K562 (cell line): ENCODE measurements at places on chromosomes 4 and X. TPM values are rescaled to one million over a fixed set of nuclear protein-coding genes. Genes with fewer than 3 reads are reported as not detected.

Gene MTMR8
- polyA plus RNA-seq: 1.8 and 2.4 TPM in 2 replicates

Gene AKAP14
- polyA plus RNA-seq: not detected in 2 replicates

Gene TEX13C
- not detected in 2 replicates for polyA plus RNA-seq

Gene GAGE13
- 224 and 284 TPM in 2 replicates for polyA plus RNA-seq

Gene MBNL3
- polyA plus RNA-seq: 0.03 and 0.05 TPM in 2 replicates

Gene DDIT4L
- not detected in 2 replicates for polyA plus RNA-seq

Gene USP51
- polyA plus RNA-seq: 0.77 and 0.93 TPM in 2 replicates

Gene DCX
- polyA plus RNA-seq: not detected in 2 replicates

Gene CFAP299
- polyA plus RNA-seq: 0.33 TPM in 1 of 2 replicates, not detected in the other

Gene FABP2
- polyA plus RNA-seq: not detected in 2 replicates

Gene MAGEA2
- polyA plus RNA-seq: 45.1 and 45.2 TPM in 2 replicates

Gene ABLIM2
- polyA plus RNA-seq: not detected in 2 replicates

Gene CPE
- polyA plus RNA-seq: 0.11 TPM in 1 of 2 replicates, not detected in the other

Gene TRMT2B
- 15.5 and 16.7 TPM in 2 replicates for polyA plus RNA-seq

Gene SHOX
- not detected in 2 replicates for polyA plus RNA-seq

Gene SHROOM2
- not detected in 2 replicates for polyA plus RNA-seq

Gene TCEAL3
- not detected in 2 replicates for polyA plus RNA-seq

Gene TEX13B
- polyA plus RNA-seq: not detected in 2 replicates

Gene BST1
- not detected in 2 replicates for polyA plus RNA-seq

Gene SLAIN2
- 11.7 and 20.2 TPM in 2 replicates for polyA plus RNA-seq

Gene NPY1R
- polyA plus RNA-seq: not detected in 2 replicates

Gene ENOX2
- 6.1 and 8.3 TPM in 2 replicates for polyA plus RNA-seq

Gene TEX13D
- not detected in 2 replicates for polyA plus RNA-seq

Gene SPANXN5
- polyA plus RNA-seq: not detected in 2 replicates

Gene UGT2A1
- not detected in 2 replicates for polyA plus RNA-seq

Gene NPNT
- not detected in 2 replicates for polyA plus RNA-seq

Gene PAGE1
- 136 and 157 TPM in 2 replicates for polyA plus RNA-seq

Gene ARX
- 0.03 TPM in 1 of 2 replicates, not detected in the other for polyA plus RNA-seq

Gene PAGE2
- 0.22 and 0.77 TPM in 2 replicates for polyA plus RNA-seq

Gene CCSER1
- not detected in 2 replicates for polyA plus RNA-seq

Gene PGK1
- 294 and 317 TPM in 2 replicates for polyA plus RNA-seq

Gene S100P
- 5.5 and 5.7 TPM in 2 replicates for polyA plus RNA-seq

Gene MEPE
- polyA plus RNA-seq: not detected in 2 replicates

Gene EGFL6
- polyA plus RNA-seq: not detected in 2 replicates

Gene FDCSP
- polyA plus RNA-seq: not detected in 2 replicates

Gene SULT1E1
- not detected in 2 replicates for polyA plus RNA-seq

Gene XAGE2
- not detected in 2 replicates for polyA plus RNA-seq

Gene ATP1B4
- not detected in 2 replicates for polyA plus RNA-seq

Gene AFF2
- 0.04 and 0.20 TPM in 2 replicates for polyA plus RNA-seq

Gene TEC
- polyA plus RNA-seq: 6.8 and 10.6 TPM in 2 replicates

Gene CHRNA9
- polyA plus RNA-seq: not detected in 2 replicates

Gene SASH3
- 0.08 and 0.13 TPM in 2 replicates for polyA plus RNA-seq

Gene HTRA3
- polyA plus RNA-seq: not detected in 2 replicates

Gene BANK1
- not detected in 2 replicates for polyA plus RNA-seq

Gene HHIP
- not detected in 2 replicates for polyA plus RNA-seq

Gene HSFX4
- polyA plus RNA-seq: not detected in 2 replicates

Gene CENPI
- polyA plus RNA-seq: 11.1 and 13.6 TPM in 2 replicates

Gene DMP1
- polyA plus RNA-seq: not detected in 2 replicates

Gene MAGEA9B
- polyA plus RNA-seq: 15.7 and 18.2 TPM in 2 replicates

Gene RASGEF1B
- 0.12 and 0.35 TPM in 2 replicates for polyA plus RNA-seq

Gene IGSF1
- 0.96 and 1.0 TPM in 2 replicates for polyA plus RNA-seq
